GM23338 (cell line): ENCODE measurements at places on chromosomes 3 and 15. TPM values are rescaled to one million over a fixed set of nuclear protein-coding genes. Genes with fewer than 3 reads are reported as not detected.

Gene MUC20
- total RNA-seq = 0.12 TPM in 1 of 2 replicates, not detected in the other

Gene CMTM7
- 23.6 and 32.2 TPM in 2 replicates for total RNA-seq

Gene IGSF10
- total RNA-seq = 0.94 and 1.4 TPM in 2 replicates

Gene TKT
- total RNA-seq = 1,229 and 1,411 TPM in 2 replicates

Gene GHSR
- total RNA-seq = not detected in 2 replicates

Gene REC114
- not detected in 2 replicates for total RNA-seq

Gene VGLL3
- 4.5 and 7.3 TPM in 2 replicates for total RNA-seq

Gene TPRG1
- 0.35 and 1.7 TPM in 2 replicates for total RNA-seq

Gene MKRN2OS
- not detected in 2 replicates for total RNA-seq

DNA sequence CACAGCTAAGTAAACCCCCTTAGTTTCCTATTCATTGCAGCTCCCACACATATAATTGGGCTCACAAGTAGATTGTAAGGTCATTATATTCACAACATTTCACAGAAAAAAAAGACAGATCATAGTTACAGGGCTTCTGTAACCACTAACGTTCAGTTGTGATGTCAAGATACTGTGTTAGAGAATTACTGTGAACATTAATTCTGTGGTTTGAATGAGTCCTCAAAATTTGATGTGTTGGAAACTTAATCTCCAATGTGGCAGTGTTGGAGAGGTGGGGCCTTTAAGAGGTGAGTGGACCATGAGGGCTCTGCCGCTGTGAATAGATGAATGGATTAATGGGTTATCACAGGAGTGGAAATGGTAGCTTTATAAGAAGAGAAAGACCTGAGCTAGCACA, 21.3 kb downstream of the GRK7 start:
- DNase-seq = no peak

GRCh38 chr3:182605882-182606611, 187.3 kb upstream of the ATP11B start:
- DNase-seq = no peak

DNA sequence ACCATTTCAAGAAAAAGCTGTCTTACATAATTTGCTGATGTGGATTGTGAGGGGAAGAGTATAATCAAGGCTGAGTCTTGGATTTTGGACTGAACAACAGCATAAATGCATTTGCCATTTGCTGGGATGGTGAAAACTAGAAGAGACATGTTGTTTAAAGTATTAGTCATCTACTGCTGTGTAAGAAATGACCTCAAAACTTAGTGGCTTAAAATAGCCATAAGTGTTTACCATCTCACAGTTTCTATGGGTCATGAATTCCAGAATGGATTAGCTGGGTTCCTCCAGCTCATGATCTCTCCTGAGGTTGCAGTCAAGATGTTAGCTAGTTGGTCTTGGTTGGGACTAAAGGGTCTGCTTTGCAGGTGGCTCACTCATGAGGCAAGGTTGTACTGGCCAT, 66.2 kb downstream of the SCN11A start:
- no peak for DNase-seq

DNA sequence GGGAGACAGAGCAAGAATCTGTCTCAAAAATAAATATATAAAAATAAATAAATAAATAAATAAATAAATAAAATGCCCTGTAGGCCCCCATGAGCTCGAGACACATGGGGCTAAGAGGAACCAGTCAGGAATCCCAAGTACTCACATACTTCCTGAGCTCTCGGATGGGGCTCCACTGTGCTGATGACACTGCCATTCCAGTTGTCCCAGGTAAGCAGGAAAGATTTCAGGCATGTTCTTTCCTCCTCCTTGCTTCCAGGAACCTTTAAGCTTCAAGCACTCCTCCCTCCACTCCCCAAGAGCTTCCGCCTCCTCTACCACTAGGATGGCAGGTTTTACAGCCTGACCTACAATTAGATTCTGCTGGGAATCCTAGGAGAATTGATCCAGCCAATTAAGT, 113.4 kb downstream of the SLC49A4 start:
- DNase-seq = no peak

- DNase-seq = no peak
Measured at GRCh38 chr15:61659566-61660190, 400.6 kb downstream of the VPS13C start.

DNA sequence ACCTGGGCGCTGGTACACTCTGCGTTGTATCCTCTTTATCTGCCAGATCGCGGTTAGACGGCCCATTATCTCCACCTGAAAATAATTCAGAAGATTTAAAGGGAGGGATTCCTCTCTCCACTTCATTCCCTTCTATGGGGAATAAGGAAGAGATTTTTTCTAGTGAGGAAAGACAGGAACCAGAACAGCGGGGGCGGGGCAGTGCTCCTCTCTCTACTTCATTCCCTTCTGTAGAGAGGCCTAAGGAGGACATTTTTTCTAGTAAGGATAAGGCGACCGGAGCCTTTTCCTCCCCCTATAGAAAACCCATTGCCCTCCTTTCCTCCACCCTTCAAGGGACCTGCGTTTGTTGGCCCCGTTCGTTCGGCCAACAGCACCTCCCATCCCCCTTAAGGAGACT, 8.3 kb upstream of the LIPH start:
- DNase-seq = peak; percentile 57

DNA sequence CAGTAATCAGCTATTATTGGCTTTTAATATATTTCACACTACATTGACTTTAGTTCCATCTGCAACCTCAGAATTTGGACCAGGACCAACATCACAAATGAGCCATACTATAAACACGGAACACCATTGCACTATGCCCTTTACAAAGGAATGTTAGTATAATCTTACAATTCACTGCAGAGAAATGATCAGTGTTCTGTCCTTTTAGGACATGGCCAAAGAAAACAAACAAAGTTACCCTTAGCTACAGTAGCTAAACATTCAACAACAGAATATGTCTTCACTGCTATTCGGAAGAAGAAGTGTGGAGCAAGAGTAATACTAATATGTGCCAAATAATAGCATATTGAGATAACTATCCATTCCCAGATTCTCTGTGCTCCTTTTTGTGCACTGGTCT, 90.4 kb downstream of the NAALADL2 start:
- DNase-seq = no peak

- DNase-seq = no peak
Measured at GRCh38 chr3:19348500-19348899, 200.2 kb downstream of the KCNH8 start.

DNA sequence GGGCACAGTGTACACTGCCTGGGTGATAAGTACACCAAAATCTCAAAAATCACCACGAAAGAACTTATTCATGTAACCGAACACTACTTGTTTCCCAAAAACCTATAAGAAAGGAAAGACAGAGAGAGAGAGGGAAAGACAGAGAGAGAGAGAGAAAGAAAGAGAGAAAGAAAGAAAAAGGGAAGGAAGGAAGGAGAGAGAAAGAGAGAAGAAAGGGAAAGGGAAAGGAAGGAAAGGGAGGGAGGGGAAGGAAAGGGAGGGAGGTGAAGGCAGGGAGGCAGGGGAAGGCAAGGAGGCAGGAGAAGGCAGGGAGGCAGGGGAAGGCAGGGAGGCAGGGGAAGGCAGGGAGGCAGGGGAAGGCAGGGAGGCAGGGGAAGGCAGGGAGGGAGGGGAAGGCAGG, 48.2 kb downstream of the ANXA2 start:
- no peak for DNase-seq

DNA sequence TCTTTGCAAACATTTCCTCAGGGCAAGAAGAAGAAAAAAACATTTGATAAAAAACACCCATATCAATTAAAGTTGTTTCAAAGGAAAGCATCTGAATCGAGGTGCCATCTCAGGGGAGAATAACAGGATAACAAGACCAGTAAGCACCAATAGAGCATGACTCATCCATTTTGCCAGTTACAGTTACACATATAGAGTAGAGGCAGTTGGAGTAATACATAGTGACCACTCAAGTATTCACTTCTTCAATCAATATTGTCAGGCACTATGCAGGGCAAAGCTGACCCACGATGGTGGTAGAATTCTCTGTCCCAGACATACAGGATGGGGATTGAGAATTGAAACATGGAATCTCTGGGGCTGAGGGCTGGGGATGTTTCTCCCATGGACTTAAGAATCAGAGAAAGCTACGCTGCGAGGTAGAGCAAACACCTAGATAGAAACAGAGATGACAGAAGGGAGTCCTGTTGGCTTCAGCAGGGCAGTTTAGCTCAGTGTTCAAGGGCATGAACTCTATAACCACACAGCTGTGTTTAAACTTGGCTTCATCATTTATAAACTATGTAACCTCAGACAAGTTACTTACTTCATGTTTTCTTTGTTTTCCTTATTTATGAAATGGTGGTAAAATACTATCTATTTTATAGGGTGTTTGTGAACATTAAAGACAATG, 186.4 kb upstream of the NANOGP8 start:
- no peak for DNase-seq

GRCh38 chr3:102018551-102018950, 169.2 kb downstream of the NFKBIZ start:
- DNase-seq = no peak
